ENCODE measurements at places on chromosomes 7 and 10.

GRCh38 chr10:70088308-70088698 lies 35.7 kb downstream of the MACROH2A2 start:
- DNase-seq: no peak

DNA sequence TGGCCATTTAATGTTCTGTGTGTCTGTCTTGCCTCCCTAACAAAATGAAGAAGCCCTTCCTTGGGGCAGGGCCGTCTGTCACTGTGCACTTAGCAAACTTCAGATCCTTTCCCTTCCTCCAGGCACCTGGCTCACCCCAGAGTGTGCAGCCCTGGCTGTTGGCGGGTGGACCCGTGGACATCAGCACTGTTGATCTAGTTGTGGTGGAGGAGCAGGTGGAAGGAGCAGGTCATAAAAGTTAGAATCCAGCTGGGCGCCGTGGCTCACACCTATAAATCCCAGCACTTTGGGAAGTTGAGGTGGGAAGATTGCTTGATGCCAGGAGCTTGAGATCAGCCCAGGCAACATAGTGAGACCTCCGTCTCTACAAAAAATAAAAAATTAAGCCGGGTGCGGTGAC lies 12.7 kb downstream of the RAB19 start:
- no peak for DNase-seq

DNA sequence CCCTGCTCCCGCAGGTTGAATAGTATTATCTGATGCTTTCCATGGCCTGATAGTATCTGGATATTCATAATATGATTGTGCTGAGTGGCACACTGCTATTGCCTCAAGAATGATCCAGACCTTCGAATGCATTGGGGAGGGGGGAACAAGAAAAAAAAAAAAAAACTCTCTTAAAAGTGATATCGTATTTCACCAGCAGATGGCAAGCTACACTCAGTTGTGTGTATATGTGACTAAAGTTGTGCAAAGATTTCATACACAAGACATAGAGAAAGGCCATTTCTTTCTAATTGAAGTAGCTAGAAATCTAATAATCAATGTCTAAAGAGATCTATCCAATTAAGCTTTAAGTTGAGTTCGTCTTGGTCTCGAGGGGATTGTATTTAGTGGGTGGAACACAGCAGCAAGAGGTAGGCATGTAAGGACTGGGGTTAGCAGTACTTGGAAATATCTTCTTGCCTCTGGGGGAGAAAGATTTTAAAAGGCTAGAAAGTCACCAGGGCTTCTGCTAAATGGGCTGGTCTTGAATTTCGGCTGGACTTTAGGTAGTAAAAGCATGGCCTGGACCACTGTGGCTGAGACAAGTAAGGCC lies 15.3 kb downstream of the SFRP4 start:
- DNase-seq: no peak

GRCh38 chr10:59807629-59808620 lies 54.7 kb upstream of the MRLN start:
- DNase-seq: no peak

DNA sequence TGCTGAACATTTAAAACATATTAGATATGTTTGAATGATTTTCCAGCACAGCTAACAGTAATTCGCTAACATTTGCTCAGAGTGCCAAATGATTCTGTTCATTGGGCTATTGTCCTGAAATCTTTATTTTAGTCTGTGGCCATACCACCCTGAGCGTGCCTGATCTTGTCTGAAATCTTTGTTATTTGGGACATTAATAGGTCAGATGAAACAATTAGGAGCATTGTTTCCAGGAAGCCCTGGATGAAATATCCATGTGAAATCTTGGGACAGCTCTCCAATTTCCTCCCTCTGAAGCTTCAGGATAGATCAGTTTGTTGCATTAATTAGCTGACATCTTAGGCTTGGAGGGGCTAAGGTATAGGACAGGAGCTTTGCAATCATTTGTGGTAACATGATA lies 512.0 kb downstream of the KIF20B start:
- DNase-seq: no peak

DNA sequence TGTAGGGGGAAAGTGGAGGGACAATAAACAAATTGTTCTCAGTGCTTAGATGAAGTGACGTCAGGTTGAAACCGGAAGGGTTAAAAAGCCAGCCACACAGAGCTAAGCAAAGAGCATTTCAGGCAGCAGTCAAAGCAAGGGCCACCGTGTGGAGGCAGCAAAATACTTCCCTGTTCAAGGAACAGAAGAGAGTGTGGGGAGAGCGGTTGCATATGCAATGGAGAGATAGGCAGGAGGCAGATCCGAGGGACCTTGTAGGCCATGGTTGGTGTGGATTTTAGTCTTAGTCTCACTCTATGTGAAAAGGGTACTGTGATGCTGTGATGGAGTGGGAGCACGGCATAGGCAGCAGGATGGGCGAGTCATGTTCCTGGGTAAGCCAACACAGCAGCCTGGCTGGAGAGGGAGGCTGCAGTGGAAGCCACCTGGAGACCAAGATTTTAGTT lies 3.8 kb upstream of the STN1 start:
- no peak for DNase-seq

- no peak for DNase-seq
Measured at GRCh38 chr10:90462749-90463470, 394.9 kb downstream of the HTR7 start.

GRCh38 chr7:7476381-7476780 lies 59.3 kb downstream of the COL28A1 start:
- no peak for DNase-seq

- DNase-seq: no peak
Measured at GRCh38 chr7:106092204-106092603, 19.9 kb downstream of the SYPL1 start.

DNA sequence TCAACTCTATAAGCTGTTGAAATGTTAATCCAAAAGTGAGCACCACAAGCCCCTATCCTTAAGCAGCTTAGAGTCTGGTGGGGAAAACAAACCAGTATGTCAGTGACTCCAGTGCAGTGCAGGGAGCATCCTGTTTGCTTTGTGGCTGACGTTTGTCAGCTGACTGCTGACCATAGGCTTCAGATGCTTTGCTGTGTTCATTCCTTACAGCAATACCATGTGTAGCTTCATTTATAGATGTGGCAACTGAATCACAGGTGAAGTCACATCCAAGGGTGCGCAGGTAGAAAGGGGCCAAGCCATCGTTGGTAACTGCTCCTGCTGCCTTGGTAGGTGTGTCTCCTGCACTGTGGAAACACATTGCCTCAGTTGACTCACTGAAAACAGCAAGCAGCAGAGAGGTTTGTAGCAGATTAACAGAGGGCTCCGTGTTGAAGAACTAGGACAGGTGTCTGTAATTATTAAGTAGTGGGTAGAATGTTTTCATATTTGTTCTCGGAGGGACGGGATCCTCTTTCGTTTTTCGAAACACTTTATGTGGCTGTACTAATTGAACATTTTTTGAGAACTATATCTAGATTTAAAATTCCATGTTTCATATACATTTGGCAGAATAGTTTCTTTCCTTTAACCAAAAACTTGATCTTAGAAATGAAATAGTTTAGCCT lies 2.0 kb downstream of the INSIG1 start:
- DNase-seq: no peak

- DNase-seq: no peak
Measured at GRCh38 chr7:129643550-129644170, 32.1 kb downstream of the NRF1 start.

- no peak for DNase-seq
Measured at GRCh38 chr7:87474533-87475358, 734 bp downstream of the ABCB4 start.

DNA sequence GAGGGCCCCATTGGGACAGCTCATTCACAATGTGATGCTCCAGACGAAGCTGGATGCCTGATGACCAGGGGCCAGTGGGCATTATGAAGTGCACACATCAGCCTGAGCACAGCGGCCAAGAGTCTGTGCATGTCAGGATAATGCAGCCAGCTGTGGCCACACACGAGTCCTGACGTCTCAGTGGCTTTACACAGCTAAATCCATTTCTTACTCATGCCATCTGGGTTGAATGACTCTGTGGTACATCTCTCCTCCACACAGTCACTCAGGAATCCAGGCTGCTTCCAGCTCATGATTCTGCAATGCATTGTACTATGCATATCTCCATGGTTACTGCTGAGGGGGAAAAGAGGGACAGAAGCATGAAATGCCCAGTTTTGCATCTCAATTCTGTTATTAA lies 123.6 kb downstream of the PRLHR start:
- DNase-seq: no peak

DNA sequence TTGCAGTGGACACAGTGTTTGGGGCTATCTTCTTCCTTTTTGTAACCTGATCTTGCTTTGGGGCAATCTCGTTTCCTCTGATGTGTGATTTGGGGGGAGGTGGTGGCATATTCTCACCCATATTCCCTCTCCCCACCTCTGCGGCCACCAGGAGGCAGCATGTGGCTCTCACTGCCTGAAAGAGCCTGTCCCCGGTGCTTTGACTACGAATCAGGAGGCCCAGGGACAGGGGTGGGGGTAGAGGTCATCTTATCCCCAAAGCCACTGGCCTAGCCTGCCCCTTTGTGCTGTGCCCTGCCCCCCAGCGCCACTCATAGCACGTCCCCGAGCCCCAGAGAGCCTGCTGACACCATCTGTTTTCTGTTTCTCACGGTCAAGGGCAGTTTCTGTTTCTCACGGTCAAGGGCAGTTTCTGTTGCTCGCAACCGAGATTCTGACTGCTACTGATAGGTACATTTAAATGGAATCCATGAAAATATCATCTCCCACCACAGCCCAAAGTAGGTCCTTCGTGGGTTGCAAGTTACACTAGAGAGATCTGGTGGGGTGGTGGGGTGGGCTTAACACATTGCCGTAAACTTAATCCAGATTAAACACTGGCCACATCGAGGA lies 28.2 kb downstream of the PHYH start:
- DNase-seq: peak; percentile 71

- DNase-seq: no peak
Measured at GRCh38 chr7:30391806-30392205, 86.8 kb downstream of the NOD1 start.

DNA sequence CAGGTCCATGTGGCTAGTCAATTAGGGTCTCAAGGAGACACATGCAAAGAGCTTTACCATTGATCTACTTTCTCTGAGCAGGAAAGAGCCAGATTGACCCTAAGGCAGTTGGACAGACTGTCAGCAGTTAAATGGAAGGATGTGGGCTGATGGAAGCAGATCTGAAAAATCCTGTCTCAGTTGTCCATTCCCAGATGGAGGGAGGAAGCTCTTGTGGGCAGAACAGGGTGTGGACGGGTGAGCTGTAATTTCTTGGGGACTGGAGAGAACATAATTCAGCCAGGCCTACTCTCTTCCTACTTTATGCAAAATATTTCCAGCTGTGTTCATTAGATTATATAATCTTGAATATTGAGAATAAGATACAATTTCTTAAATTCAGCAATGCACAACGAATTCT lies 163.6 kb downstream of the GNAT3 start:
- DNase-seq: no peak

GRCh38 chr7:46317256-46317655 lies 396.2 kb upstream of the IGFBP3 start:
- no peak for DNase-seq

DNA sequence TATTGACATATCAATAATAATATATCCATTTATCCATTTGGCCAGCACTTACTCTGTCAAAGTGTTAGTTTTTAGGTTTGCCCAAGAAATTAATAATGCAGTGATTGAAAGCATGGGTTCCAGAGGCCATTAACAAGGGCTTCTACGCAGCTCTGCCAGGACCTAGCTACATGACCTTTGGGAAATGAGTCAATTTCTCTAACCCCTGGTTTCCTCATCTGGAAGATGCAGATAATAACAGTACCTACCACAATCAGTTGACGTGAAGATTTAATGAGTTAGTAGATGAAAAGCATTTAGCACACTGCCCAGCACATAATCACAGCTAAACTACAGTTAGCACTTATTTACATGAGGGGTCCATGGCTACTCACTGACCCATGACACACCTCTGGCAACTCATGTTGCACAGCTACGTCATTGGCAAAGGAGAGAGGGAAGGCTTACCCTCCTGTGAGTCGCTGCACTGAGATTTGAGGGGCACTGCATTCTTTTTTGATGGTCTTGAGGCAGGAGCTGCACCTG lies 263.7 kb downstream of the PLXNA4 start:
- DNase-seq: no peak

DNA sequence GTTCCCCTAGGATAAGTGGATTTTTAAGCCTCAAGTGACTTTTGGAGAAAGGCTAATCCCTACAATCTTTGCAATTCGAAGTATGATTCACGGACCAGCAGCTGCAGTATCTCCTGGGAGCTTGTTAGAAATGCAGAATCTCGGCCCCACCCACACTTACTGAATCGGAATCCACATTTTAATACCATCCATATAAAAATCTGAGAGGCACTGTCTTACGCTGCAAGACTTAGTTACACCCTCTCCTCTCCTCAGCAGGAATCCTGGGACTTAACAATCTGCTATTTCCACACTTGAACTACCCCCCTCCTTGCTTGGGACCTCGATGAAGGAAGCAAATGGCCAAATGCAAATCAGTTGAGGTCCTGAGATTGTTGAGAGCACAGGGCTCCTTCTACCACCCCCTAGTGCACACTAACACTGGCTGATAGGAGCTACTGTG lies 21.0 kb downstream of the ITPRIP start:
- no peak for DNase-seq

GRCh38 chr7:134448356-134449229 lies 10.3 kb downstream of the AKR1B1 start:
- no peak for DNase-seq

GRCh38 chr7:103687951-103688350 lies 241.9 kb upstream of the SLC26A5 start:
- no peak for DNase-seq

- DNase-seq: no peak
Measured at GRCh38 chr7:99109108-99110051, 34.5 kb downstream of the SMURF1 start.

- DNase-seq: no peak
Measured at GRCh38 chr7:131608116-131608500, 51.7 kb upstream of the PODXL start.

GRCh38 chr7:69668339-69668870 lies 70.1 kb downstream of the AUTS2 start:
- no peak for DNase-seq

DNA sequence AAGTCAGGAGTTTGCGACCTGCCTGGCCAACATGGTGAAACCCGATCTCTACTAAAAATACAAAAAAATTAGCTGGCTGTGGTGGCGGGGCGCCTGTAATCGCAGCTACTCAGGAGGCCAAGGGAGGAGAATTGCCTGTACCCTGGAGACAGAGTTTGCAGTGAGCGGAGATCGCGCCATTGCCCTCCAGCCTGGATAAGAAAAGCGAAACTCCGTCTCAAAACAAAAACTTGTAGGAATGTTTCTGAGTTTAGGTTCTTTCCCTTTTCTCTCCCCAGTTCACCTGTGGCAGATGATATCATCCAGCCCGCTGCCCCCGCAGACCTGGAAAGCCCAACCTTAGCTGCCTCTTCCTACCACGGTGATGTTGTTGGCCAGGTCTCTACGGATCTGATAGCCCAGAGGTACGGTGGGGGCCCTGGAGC lies 138.8 kb upstream of the BTBD16 start:
- no peak for DNase-seq

- DNase-seq: peak; percentile 27
Measured at GRCh38 chr7:142925413-142925812, 8.1 kb downstream of the TRPV5 start.

GRCh38 chr7:24722386-24723177 lies 34.7 kb downstream of the GSDME start:
- peak; percentile 37 for DNase-seq

- no peak for DNase-seq
Measured at GRCh38 chr7:70421319-70421718, 710.6 kb upstream of the GALNT17 start.

Data from iPS DF 6.9 (cell line).